GM12892 (cell line): ENCODE measurements at places on chromosomes 12 and 14.

DNA sequence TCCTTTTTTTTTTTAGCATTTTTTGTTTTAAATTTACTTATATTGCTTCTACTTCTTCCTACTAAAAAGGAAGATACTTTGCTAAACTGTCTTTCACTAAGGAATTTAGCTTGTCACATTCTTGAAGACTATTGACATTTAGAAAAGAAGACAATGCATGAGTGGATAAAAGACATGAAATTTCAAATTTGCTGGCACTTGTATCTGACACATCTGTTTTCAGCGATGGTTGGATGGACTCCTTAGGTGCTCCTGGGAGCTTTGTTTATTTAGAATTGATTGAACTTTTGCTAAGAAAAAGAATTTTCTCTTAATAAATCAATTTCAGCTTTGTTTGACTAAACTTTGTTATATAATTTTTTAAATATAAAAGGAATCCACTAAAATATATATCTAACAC is 3.3 kb upstream of the KERA start:
- no peak for DNase-seq

DNA sequence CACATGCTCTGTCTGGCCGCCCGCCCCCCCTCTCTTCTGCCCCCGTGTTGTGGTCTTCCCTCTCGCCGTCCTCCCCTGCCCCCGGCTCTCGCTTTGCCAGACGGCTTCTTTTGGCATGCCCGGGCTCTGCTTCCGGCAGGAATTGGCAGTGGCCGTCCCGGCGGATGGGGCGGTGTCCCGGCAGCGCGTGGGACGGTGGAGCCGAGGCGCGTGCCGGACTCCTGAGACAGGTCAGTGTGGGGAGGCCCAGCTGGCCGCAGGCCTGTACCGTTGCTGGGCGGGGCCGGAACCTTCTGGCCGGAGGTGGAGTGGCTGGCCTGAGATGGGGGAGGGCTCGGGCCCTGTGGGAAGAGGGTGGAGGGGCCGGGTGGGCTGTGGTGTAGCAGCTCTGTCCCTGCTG is 17.1 kb downstream of the KIF26A start:
- DNase-seq = no peak

- no peak for DNase-seq
These were observed 82.2 kb downstream of the DAD1 start for GRCh38 chr14:22506778-22507351.

DNA sequence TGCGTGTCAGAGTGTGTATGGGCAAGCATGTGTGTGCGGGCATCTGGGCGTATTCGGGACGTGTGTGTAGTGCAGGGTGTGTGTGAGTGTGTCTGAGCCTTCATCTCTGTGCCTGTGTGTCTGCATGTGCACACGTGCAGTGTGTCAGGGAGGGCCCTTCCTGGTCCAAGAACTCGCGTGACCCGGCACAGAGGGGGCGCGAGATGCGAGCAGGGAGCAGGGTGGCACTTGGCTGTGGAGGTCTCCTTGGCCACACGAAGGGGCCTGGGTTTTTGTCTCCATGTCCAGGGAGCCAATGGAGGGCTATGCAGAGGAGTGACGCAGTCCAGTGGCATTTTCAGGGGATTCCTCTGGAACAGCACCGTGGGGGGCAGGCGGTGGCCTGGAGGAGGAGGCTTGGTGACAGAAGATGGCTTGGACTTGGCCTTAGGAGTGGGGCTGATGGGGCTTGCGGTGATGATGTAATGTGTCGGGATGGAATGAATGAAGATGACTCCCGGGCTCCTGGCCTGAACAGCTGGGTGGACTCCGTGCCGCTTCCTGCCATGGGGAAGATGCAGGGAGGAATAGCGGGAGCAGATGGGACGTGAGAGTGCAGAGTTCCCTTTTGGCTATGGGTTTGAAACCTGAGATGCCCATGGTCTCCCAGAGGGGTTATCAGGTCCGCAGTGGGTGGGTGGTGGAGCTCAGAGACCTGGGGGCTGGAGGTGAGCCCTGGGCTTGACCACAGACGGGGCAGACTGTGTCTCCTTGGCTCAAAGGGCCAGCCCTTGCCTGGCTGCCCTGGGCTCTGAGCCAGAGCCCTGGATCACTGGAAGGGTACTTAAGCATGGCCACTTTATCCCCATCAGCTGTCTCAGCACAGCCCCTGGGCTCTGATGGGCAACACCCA is 208.3 kb downstream of the PHETA1 start:
- DNase-seq = no peak

DNA sequence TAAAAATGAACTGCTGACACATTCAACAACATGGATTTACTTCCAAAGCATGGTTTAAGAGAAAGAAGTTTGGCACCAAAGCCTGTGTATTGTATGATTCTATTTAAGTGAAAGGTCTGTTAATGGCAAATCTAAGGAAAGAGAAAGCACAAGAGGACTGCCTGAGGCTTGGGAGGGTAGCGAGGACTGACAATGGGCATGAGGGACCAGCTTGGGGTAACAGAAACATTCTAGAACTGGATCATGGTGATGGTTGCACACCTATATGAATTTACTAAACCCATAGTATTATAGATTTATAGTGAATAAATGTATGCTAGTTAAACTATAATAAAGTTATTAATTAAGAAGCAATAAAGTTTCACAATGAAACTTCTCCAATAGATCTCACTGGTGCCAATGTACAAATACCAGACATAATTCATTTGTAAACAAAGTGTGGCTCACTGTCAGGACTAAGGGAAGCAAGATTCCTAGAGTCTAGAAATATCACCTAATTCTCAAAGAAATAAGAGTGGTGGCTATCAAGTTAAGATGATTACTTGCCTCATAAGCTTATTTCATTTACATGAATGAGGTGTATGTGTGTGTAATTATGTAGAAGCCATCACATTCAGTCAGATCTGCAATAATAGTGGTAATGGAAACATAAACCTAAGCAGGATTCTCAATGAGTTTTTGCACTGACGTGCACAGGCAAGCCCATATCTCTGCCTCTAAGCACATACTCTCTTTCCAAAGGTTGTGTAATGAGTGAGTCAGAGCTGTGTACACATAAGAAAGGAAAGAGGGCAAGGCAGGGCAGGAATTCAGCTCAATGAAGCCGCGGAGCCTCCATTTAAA is 353.4 kb downstream of the KCNH5 start:
- no peak for DNase-seq

DNA sequence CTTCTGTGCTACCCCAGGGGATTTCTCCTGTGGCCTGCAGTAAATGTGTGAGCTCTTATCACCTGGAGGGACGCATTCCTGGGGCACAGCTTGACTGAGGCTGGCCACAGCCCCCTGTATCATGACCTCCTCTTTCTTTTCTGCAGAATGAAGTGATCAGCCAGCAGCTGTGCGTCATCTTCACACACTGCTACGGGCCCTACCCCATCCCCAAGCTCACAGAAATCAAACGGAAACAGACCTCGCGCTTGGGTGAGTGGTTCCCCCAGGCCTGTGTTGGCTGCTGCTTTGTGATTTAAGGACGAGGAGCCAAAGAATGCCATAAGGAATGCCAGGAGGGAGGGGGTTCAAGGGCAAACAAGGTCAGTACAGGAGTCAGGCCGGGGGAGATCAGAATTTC is 50.5 kb upstream of the PWP1 start:
- DNase-seq = no peak

DNA sequence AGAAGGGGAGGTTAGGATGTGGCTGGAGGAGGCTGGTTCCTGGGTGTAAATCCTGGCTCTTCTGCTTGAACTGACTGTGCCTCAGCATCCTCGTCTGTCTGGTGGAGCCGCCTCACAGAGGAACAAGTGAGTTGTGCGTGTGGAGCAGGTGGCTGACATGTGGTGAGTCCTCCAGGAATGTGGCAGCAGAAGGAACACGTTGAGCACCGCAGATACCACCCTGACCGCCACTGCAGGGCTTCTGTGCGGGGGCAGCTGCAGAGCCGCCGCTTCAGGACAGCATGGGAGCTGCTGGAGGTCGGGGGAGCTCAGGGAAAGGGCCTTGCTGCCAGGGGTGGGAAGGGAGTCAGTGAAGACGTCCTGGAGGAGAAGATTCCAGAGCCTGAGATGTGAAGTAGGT is 48.9 kb downstream of the TRAF3 start:
- DNase-seq = no peak

- no peak for DNase-seq
These were observed 24.8 kb upstream of the ETNK1 start for GRCh38 chr12:22600181-22600580.

- DNase-seq = no peak
These were observed 88.3 kb downstream of the TESC start for GRCh38 chr12:117010693-117011451.

GRCh38 chr12:27651201-27651600 is 45.0 kb upstream of the REP15 start:
- no peak for DNase-seq

GRCh38 chr12:29159661-29160060 is 10.6 kb downstream of the FAR2 start:
- no peak for DNase-seq

DNA sequence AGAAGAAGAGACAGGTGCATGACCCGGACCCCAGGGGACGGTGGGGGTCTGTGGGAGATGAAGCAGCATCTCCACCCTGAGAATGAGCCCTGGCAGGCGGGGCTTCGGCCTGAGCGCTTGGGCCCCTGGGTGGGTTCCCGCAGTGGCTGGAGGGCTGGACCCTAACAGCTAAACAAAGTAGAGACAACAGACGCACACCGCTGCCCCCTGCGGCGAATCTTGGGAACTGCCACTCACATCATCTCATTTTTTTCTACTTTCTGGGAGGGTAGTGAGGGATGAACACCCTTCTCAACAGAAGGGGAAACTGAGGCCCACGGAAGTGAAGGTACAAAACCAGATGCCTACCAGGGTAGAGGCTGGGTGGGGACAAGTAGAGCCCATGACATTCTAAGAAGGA is 104.7 kb downstream of the RFLNA start:
- DNase-seq = peak; percentile 62

DNA sequence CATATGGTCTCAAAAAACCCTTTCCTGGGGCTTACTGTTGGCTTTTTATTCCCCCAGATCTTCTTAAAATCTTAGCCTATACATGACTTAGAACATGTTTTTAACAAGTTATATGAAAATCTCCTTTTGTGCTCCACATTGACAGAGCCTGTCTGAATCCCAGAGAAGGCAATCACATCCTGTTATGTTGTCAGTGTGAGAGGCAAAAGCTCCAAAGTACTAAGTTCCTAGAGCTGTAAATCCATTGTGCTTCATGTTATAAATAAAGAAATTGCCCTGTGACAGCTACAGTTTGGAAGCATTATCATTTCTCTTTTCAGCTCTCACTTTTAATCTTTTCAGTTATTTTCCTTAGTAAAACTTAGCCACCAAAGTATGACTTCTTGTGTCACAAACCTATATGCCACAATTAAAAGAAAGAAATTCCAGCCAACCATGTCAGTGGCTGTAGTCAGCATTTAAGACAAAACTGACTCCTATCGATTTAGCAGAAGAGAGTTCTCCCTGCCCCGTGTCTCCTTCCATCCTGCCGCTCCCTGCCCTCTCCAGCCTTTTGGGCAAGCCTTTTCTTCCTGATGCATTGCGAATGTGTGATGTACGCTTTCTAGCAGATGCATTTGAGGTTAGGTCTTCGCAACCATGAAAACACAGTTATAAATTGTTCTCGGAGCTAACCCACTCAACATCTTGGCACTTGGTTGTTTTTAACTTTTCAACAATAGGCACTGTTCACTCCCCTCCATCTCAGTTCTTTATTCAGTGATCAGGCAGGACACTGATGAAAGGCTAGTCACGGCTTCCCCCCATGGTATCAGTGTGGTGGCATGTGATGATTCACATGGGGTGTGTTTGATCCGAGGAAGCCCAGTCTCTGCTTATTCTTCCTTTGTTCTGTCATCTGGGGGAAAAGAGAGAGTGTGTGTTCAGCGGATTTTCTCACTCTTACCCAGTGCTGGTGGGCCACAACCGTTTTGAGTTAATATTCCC is 143.5 kb downstream of the SSPN start:
- no peak for DNase-seq

GRCh38 chr12:56775638-56776037 is 12.5 kb downstream of the HSD17B6 start:
- DNase-seq = no peak

GRCh38 chr12:49783917-49784676 is 42.7 kb downstream of the TMBIM6 start:
- no peak for DNase-seq

DNA sequence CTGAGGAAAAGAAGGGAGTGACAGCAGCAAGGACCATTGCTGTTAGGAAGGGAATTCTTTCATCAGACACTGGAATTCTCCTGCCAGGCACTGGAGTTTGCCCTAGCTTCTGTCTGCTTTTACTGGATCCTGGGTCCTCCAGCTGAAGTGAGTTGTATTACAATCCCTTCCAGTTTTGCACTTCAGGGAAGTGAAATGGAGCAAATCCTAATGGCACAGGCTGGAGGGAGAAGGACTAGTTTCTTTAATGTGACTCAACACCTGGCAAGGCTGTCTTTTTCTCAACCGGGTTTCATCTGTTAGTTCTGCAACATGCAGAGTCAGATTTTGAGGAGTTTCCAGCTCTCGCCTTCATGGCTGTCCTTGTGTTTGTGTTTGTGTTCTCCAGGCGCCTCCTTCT is 45.8 kb downstream of the ETV6 start:
- no peak for DNase-seq

DNA sequence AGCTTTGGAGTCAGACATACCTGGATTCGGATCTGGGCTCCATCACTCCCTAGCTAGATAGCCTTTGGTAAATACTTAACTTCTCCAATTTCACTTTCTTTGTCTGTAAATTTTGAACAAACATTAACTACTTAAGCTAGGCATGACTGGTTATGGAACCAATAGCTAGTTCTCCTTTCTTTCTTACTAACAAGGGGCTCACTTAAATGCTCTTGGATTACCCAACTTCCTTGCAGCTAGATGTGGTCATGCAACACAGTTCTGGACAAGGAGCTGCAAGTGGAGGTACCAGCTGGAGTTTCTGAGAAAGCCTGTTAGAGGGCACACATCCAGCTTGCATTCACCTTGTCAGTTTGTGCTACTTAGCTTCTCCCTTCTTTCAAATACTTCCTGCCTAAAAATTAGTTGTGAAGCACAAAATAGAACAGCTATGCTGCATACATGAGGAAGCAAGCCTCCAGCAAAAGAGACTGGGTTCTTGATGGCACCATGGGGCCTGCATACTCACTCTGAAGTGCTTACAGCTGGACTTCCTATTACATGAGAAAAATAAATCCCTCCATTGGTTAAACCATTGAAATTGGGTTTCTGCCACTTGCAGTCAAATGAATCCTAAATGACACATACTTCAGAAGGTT is 210.1 kb upstream of the EEA1 start:
- DNase-seq = peak; percentile 15

GRCh38 chr14:52014601-52015267 is 25.4 kb downstream of the RTRAF start:
- no peak for DNase-seq
